WTC11 (cell line): ENCODE measurements at places on chromosomes 4 and X.

GRCh38 chr4:159185591-159186023 lies 82.7 kb downstream of the RAPGEF2 start:
- no peak for DNase-seq

DNA sequence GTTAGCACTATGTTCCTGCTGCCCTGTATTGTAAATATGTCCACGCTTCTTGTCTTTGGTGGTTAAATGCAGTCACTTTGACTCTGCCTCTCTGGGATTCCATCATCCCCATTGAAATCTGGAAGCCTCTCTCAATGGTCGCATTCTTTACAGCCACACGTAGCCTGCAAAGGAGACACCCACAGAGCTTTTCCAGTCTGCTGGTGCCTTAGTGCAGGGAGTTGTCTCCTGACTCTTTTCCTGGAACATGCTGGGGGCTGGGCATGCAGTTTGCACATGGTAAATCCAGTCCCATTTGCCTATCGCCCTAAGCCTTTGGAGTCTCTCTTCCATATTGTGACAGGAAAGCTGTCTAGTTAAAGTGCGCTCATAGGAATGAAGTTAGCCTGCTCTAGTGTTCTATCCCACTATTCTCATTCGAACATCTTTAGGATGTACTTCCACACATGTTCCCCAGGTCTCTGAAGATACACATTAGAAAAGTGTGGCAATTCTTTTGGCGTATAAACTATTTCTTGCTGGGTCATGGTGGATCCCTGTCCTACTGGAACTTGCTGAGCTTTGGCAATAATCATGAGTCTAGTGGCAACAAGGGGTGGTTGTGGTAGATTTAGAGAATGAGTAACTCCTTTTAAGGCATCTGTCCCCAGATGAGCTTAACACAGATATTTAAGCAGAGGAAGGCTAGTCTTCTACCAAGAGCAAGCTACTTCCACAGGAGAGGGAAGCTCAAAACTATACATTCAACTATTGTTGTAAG lies 33.7 kb downstream of the COQ2 start:
- no peak for DNase-seq

GRCh38 chrX:129650183-129650689 lies 4.5 kb downstream of the APLN start:
- no peak for DNase-seq

GRCh38 chr4:109879081-109879480 lies 31.2 kb downstream of the LRIT3 start:
- no peak for DNase-seq

DNA sequence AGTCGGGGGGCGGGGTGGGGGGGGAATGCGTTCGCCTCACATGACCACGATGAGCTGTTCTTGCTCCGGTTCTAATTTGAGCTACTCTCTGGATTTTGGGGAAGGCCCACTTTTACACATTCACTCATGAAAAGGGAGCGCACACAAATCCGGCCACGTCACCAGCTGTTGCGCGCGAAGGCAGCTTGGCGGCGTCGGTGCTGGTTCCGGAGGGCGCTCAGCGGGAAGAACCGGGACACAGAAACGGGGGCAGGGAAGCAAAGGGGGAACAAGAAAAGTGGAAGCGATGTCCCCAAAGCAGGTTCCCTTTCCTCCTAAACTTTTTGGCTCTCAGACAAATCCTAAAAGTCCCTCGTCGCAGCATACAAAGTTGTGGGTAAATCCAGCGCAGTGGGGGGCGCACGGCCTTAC lies 605 bp downstream of the ANXA5 start:
- no peak for DNase-seq

DNA sequence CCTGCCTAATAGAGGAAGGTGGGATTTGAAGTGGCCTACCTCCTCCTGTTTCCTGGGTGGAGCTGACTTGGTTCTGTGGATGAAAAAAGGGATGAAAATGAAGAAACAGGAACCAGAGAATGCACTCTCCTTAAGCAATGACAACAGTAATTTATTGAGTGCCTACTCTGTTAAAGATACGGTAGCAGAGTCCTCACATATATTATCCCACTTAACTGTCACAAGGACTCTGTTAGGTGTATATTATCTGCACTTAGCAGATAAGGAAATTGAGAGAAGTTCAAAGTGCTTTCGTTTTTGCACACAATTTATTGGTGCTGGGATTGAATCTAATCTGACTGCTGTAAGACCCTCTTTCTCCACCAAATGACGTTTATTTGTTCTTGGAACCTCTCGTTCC lies 301.2 kb downstream of the PACRGL start:
- DNase-seq: no peak

DNA sequence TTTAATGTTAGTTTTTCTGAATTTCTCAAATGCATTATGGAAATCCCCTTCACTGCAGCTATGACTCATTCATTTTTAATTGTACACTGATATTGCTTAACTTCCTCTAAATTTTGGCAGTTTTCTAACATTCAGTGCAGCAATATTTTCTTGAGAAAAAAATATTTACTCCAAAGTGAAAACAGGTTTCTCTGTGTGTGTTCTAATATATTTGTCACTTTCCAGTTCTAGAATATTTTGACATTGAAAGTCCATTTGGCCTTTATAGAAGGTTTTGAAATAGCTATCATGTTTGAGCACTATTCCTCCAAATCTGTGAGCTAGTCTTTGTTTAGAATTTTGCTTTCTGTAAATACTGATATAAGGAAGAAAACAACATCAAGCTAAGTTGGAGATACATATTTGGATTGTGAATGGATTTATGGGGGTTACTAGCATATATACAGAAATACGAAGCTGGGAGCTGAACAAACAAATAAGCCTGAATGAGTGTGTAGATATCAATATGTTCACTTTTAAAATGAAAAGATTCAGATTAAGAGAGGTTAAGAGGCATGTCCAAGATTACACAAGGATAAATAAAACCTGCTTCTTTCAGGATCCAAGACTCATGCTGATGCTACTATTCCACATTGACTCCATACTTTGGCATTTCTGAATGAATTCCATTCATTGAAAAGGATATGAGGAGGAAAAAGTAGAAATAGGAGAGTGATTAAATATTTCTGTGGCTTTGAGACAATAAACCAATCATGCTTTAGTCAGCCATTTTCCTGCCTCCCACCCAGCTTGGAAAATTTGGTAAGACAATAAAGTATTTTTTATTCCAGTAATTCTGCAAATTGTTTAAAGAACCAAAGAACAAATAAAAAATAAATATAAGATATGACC lies 57.3 kb upstream of the SLIT2 start:
- no peak for DNase-seq
